ENCODE measurements at places on chromosomes 4 and X.

DNA sequence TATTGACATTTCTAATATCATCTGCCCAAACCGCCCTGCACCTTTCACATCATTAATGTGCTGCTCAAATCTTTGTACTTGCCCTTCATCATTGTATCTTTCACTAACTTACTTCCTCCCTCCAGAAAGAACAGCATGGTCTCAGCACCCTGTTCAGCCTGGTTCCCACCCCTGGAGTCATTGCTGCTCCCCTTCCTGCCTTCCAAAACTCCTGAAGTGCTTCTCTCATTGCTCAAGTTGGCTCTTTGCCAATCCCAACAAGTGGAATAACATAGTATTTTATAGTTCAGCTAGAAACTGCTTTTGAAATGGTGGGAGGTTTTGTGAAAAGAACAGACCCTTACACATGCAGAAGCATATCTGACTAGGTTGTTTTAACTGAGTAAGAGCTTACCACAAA is 14.0 kb upstream of the TTC29 start:
- no peak for DNase-seq

DNA sequence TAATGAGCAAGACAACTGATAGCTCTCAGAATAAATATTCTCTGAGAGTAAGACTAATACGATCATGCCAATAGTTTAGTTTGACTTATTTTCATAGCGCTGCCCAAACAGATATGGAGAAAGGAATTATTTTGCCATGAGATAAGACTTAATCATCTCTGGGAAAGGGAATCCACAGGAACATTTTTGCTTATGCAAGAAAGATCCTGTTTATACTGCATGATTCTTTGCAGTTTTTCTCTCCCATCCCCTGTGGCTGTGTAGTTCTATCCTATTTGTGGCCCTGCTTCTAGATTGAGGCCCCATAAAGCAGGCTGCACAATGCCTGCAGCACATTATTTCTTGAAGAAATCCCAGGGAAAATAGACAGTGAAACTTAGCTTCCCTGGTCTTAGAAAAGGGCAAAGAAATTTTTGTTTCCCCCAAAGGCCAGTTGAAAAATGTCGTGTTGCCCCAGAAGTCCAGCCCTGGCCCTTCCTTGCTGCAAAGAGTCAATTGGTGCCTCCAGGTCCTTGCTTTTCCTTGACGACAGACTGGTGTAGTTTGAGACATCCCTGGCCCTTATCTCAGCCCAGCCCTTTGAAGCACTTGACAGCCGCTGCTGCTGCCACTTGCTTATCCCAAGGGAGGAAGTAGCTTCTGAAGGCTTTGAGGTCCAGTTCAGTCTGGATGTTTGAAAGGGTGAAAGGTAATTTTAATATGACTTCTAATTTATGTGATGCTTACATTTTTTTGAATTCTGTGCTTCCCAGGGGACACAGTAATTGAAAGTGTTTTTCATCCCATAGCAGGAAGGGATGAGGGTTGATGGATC is 45.0 kb upstream of the SH3RF1 start:
- DNase-seq: no peak

- no peak for DNase-seq
Observed at GRCh38 chr4:111761531-111761930, 383.7 kb upstream of the FAM241A start.

DNA sequence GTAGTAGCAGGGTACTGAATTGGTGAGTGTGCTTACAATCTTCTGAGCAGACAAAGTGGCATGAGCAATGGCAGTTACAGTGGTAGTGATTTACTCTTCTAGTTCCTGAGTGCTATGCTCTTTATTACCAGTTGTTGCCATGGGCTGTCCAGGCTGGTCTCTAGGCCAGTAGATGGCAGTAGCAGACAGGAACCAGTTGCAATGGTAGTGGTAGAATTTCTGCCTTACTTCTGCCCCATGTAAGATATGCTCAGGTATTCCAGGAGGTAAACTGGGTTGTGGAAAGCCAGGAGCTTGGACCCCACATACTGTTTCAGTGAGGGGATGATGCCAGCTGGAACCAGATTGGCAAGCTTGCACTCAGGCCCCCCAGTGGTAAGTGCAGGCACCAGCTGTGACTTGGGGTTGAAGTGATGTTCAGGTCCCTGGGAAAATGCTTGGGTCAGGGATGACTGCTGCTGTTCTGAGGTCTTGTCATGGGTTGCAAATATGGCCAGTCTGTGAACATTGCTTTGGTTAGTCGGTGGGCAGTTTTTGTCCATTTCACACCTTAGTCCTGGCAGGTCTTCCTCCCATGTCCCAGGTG is 63.0 kb upstream of the ZXDB start:
- no peak for DNase-seq

DNA sequence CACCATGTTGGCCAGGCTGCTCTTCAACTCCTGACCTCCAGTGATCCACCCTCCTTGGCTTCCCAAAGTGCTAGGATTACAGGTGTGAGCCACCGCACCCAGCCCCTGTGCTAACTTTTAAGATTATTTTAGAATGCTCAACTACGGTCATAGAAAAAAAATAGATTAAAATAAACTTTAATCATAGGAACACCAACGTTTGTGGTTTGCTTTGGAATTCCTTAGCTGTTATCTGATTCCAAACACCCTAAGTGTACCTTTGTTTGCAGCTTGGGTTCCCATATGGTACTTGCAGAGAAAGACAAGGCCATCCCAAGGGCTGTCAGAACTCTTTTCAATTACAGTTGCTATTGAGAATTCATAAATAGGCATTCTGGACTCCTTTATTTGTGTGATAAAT is 90.1 kb upstream of the EFHC2 start:
- DNase-seq: no peak

DNA sequence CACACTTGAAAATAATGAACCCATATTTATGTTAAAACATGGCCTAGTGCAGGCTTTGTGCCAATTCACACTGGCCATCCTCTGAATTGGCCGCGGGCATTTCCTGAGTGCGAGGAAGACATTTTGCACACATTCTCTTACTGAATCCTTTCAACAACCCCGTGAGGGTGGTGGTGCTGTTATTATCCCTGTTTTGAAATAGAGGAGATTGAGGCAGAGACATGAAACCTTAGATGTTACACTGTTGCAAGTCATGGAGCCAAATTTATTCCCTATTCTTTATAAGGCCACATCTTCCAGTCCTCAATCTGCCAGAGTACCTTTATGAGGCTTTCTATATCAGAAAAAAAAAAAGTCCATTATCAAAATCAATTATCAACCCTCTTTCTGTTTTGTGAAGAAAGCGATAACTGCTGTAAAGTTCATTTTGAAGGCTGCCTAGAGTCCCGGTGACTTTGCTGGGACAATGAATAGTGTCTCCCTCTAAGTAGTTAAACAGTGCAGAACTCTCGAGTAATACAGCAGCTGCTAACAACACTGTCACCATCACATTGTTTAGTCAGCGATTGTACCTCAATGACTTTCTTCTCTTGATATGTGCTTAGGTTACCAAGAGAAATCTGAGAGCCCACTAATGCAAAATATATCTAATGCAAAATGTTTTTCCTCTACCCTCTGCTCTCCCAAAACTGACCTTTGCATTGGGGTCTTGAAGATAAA is 242.3 kb upstream of the PPARGC1A start:
- no peak for DNase-seq

Data from non-pigmented ciliary epithelial cell (primary cell).